Panc1 (cell line): ENCODE measurements at places on chromosomes 16 and 17. TPM values are rescaled to one million over a fixed set of nuclear protein-coding genes. Genes with fewer than 3 reads are reported as not detected.

DNA sequence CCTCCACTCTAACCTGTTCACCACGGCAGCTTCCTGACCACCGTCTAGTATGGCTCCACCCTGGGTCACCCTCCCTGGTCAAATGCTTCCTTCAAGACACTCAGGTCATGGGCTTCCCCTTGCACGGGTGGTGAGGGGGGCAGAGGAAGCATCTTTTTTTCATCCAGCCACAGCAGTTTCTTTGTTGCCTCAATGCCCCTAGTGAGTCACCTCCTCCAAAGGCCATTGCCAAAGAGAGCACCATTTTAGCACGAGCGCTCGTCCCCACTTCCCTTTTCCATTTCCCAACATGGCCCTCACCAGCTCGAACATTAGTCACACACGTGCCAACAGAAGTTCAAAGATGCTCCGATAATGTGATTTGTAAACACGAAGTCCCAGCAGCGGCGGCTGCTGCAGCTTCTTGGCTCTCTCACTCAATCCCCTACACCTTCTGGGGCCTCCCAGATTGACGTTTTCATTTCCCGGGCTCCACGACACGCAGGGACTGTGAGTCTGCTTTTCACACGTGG is 134.6 kb downstream of the GAS7 start:
- no peak for DNase-seq

DNA sequence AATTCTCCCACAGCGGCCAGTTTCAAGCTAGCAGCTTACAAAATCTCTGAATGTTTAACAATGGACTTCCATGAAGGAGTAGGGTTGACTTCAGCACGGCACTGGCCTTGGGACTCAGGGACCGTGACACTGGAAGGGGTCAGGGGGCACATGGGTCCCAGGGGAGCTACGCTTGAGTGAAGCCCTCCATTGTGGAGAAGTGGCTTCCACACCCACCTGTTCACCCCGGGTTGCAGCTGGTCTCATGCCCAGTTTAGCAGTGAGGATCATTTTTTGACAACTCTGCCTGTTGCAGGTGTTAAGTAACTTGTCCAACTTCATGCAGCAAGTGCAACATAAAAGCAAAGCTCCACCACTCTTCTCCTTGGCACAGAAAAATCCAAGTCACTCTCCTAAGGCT is 510.2 kb downstream of the CDH13 start:
- no peak for DNase-seq

ZNF205 gene
- 18.3 TPM for total RNA-seq

RAB26 gene
- total RNA-seq, result 92.2 TPM
